ENCODE measurements at places on chromosomes 2 and 18.

DNA sequence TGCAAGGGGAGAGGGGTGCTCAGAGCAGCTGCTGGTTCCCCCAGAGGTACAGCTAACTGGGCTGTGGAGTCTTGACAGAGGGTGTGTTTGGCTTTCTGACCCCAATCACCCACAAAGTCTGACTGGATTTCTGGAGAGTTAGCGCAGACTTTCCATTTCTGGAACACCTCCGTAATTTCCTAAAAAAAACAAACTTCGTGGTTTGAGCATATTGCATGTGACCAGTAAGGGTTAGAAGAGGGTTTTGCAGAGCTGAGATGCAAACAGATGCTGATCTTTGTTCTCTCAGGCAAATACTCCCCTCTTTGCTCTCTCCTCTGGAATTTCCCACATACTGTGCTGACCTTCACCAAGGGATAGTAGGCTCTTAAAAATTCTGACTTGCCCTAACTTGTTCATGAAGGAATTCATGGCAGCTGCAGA, 44.5 kb upstream of the TMEM247 start:
- no peak for DNase-seq

- peak; percentile 71 for DNase-seq
Observed at GRCh38 chr2:112582314-112582746, 2.1 kb upstream of the CHCHD5 start.

GRCh38 chr2:210616074-210616473, 59.7 kb downstream of the CPS1 start:
- DNase-seq = no peak

DNA sequence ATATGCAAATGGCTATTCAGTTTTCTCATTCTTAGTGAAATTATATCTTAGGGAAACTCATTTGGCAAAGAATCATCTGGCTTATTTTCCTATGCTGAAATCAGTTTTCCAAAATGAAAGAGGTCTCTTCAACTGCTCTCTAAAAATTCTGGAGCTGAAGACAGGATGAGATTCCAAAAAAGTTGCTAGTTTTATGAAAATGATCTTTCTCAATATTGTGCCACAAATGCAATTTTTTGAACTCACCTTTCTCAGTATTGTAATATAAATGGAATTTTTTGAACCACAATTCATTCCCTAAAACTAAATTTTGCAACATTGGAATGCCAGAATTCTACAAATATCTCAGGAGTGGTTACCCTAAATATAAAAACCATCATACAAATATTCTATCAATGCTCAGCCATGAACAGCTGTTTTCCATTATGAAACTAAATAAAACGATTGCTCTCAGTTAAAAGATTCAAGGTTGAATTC, 147.7 kb upstream of the PKDCC start:
- DNase-seq = no peak

GRCh38 chr2:3547915-3548314, 10.2 kb downstream of the RNASEH1 start:
- no peak for DNase-seq

DNA sequence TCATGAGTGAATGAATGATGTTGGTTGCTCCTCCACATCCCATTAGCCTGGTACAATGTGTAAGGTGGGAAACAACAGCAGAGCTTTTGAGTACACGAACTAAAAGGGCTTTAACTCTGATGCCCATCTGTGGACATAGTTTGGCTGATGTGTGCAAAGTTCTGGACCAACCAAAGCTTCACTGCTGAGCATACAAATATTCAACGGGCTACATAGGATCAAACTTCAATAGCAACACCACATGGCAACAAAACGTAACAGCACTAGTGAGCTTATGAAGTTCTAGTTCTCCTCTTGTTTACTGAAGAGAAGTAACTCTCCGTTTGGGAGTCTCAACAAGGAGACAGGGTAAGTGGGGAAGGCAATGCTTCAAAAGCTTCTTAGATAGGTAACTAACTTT, 20.4 kb downstream of the STAM2 start:
- no peak for DNase-seq

DNA sequence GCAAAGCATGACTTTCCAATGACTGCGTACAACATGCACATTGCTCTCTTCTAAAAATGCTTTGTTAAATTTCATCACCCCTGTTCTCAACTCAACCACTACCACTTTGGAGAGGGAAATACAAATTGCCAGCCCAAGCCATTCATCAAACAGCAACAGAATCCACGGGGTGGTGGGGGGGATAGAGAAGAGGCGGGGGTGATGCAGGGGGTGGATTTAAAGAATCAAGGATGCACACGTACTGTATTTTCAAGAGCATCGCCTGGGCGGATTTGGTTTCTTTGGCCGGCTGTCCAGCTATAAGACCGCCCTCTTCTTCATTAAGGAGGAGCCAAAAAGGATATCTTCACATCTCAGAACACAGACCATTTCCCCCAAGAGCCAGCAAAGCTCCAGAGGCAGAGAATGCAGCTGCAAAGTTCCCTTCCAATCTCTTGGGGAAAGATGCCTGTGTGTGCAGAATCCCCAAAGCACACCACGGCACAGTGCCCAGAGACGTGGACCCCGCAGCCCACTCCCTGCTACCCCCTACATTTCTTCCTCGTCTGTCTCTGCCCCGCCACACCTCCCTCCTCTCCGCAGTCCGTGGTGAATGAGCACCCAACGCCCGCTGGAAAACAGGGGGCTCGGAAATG, 977 bp downstream of the SLC8A1 start:
- no peak for DNase-seq

DNA sequence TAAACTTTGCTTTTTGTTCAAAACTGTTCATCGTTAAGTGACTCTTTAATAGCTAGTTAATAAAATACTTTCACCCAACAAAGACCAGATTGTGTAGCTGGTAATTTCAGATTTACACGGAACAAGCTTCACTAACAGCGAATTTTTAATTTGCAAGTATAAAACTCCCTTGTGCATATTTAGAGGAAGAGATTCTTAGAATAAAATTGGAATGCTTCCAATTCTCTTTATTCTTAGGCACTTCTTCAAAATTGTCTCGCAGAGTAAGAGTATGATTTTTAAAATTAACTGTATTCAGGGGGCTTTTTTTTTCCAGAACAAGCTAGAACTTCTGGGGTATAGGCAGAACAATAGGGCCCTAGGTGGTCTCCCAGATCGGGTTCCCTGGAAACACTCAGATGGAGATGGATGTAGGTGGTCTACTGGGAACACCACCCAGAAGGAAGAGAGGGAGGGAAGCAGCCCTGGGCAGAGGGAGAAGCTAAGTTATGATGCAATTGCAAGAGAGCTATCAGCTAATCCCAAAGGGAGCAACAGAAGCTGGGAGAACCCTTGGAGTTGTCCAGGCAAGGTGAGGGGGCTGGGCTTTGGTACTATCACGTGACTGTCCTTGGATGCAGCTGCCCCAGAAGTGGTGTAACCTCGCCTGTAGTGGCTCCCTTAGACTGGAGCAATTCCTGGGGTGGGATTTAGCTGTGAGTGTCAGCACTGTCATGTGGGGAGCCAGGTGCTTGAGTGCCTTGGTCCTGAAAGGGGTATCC, 151.7 kb upstream of the ASB18 start:
- DNase-seq = no peak

- DNase-seq = no peak
Observed at GRCh38 chr18:78913395-78913794, 66.2 kb upstream of the SALL3 start.

DNA sequence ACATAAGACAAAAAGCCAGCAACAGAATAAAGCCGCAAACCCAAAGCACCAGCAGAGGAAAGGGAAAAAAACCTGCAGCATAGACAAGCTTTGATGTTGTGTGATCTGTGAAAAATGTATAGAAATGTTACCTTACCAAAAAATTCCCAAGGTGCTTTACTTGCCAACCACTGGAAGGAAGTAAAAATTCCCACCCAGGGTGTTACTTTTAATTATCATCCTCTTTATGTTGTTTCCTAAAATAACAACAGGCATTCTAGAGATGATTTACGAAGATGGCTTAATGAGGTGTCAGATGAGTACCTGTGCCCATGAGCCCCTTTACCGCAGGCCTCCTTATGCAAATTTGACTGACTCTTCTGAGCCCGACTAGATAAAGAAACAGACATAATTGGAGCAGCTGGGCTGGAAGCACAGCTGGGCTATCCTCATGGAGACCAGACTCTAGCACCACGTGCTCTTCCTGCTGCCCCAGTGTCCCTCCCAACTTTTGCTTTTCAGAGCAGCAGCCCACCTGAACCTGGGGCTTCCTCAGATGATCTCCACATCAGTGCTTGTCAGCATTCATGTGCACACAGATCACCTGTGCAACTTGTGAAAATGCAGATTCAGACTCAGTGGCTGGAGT, 41.5 kb downstream of the SRSF7 start:
- DNase-seq = peak; percentile 61

Measured in activated CD4-positive, alpha-beta T cell treated with anti-CD3 and anti-CD28 coated beads, Interleukin-10, Interleukin-2, amounts not matched to agents 100 ng/mL and 50 ng/mL, durations not matched to agents 16 hours and 8 hours (primary cell).